ENCODE measurements at places on chromosomes 7 and 10.
A peak's percentile ranks its signal among the peaks of the same experiment; 100 is the strongest.

DNA sequence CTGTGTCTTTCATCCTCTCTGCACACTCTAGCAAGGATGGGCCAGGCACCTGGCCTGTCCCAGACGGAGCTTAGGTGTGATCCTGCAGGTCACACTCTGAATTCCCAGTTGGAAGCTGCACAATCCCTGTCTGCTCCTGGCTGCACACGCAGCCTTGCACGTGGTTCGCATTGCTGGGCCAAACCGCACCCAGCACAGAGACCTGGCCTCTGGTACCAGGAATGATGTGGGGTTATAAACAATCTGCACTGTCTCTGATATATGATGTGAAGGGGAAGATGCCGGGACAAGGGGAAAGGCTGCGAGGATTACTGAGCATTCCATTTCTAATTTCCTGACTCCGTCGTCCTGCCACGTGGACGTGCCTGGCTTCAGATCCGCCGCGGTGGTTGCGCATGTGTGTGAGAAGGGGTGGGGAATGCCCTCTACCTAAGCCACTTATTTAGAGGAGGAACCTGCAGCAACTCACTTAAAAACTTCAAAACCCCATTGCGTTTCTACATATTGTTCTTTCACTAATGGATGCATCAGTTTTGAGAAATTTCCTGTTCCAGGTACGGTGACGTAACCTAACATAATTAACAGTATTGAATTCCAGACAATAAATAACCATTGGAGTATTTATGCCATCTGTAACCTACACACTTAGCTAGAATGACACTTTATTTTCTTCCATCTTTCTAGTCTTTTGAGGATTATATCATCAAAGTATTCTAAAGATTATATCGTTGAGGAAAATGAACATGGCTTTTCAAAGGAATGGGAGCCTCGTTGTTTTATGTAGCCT is 559.7 kb upstream of the MGMT start:
- no peak overlapping the region for H3K4me3 ChIP-seq
- peaks cover 9% of the 10 kb centered on the region for H3K27me3 ChIP-seq
- no peaks in the 10 kb centered on the region for H3K4me1 ChIP-seq
- DNase-seq, result no peak

DNA sequence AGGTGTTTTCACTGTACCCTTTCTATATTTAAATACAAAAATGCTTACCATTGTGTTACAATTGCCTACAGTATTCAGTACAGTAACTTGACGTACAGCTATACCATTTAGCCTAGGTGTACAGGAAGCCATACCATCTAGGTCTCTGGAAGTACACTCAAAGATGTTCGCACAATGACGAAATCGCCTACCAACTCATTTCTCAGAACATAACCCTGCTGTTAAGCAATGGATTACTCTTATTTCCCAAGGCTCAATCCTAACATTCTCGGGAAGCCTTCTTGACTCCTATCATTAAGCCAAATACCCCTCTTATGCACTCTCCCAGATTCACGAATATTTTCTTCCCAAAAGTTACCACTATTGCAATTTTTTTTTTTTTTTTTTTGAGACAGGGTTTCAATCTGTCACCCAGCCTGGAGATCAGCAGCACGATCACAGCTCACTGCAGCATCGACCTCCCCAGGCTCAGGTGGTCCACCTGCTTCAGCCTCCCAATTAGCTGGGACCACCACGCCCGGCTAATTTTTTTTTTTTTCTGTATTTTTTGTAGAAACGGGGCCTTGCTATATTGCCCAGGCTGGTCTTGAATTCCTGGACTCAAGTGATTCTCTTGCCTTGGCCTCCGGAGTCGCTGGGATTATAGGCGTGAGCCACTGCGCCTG is 1.5 kb downstream of the CWF19L1 start:
- H3K27me3 ChIP-seq, result no peaks in the 10 kb centered on the region
- no peak overlapping the region for H3K4me3 ChIP-seq
- DNase-seq, result no peak
- peaks cover 25% of the 10 kb centered on the region for H3K4me1 ChIP-seq
- peaks cover 12% of the 10 kb centered on the region for H3K36me3 ChIP-seq
- H3K27ac ChIP-seq, result peak overlapping the region; percentile 92

- peaks cover 18% of the 10 kb centered on the region for H3K4me1 ChIP-seq
- peak overlapping the region; percentile 51 for H3K4me3 ChIP-seq
- DNase-seq, result no peak
- H3K27me3 ChIP-seq, result peaks cover 100% of the 10 kb centered on the region
- no peaks in the 10 kb centered on the region for H3K36me3 ChIP-seq
These were observed 1.1 kb downstream of the TBX20 start for GRCh38 chr7:35252612-35253459.

- H3K4me1 ChIP-seq, result no peaks in the 10 kb centered on the region
- no peak overlapping the region for H3K4me3 ChIP-seq
- H3K27ac ChIP-seq, result no peak overlapping the region
- H3K36me3 ChIP-seq, result no peaks in the 10 kb centered on the region
- DNase-seq, result no peak
These were observed 17.4 kb upstream of the TCF7L2 start for GRCh38 chr10:112932658-112933057.

- DNase-seq, result peak; percentile 58
- no peak overlapping the region for H3K27ac ChIP-seq
- no peaks in the 10 kb centered on the region for H3K27me3 ChIP-seq
- no peaks in the 10 kb centered on the region for H3K36me3 ChIP-seq
- no peak overlapping the region for H3K4me3 ChIP-seq
These were observed 30.6 kb downstream of the CISD1 start for GRCh38 chr10:58299580-58299979.

- no peaks in the 10 kb centered on the region for H3K4me1 ChIP-seq
- H3K27me3 ChIP-seq, result no peaks in the 10 kb centered on the region
- DNase-seq, result no peak
- no peaks in the 10 kb centered on the region for H3K36me3 ChIP-seq
These were observed 659.2 kb downstream of the SDK1 start for GRCh38 chr7:3960050-3960763.

DNA sequence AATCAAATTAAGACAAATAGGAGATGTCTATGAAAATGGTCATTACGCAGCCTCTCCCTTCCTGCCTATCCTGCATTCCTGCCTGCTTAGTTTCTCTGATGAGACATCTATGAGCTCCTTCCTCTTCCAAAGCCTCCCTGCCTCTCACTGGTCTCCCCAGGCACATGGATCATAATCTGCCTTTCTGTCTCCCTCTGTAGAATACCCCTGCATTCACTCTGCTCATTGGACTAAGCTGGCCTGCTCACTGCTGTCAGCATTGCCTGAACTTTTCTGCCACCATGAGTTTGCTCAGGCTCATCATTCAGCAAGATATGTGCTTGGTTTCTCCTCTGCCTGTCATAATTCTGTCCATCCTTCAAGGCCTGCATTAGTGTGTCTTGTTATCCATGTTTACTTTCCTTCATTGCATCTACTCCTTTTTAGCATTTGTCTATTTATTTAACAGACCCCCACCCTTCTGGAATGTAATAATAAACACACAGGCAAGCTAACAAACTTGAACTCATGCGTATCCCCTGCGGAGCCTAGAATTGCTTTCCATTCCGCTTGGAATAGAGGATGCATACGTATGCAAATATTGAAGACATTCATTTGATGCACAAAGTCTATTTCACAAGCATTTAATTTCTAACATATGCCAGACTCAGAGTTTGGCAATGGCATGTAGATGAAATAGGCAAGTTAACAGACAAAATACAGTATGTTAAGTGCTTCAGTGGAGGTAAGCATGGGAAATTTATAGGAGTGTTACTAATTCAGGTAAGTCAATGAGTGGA is 88.3 kb downstream of the PTPRZ1 start:
- no peak for DNase-seq
- H3K4me1 ChIP-seq, result no peaks in the 10 kb centered on the region
- H3K27me3 ChIP-seq, result no peaks in the 10 kb centered on the region
- no peaks in the 10 kb centered on the region for H3K36me3 ChIP-seq
- H3K27ac ChIP-seq, result no peak overlapping the region
- H3K4me3 ChIP-seq, result no peak overlapping the region

DNA sequence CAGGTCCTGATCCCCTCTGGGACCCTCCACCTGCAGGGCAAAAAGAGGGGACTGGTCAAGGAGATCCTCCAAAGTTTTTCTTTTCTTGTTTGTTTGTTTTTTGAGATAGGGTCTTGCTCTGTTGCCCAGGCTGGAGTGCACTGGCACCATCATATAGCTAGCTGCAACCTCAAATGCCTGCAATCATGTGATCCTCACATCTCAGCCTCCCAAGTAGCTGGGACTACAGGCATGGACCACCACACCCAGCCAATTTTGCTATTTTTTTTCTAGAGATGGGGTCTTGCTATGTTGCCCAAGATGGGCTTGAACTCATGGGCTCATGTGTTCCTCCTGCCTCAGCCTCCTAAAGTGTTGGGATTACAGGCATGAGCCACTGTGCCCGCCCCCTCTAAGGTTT is 41.0 kb downstream of the EPHB4 start:
- no peaks in the 10 kb centered on the region for H3K27me3 ChIP-seq
- no peak overlapping the region for H3K27ac ChIP-seq
- no peaks in the 10 kb centered on the region for H3K4me1 ChIP-seq
- no peak overlapping the region for H3K4me3 ChIP-seq

- no peak overlapping the region for H3K27ac ChIP-seq
- peaks cover 5% of the 10 kb centered on the region for H3K4me1 ChIP-seq
- H3K4me3 ChIP-seq, result no peak overlapping the region
- DNase-seq, result peak; percentile 67
- no peaks in the 10 kb centered on the region for H3K36me3 ChIP-seq
These were observed 34.8 kb downstream of the CFAP43 start for GRCh38 chr10:104197364-104197763.

GRCh38 chr7:36286226-36286625 is 103.4 kb upstream of the ANLN start:
- peak; percentile 60 for DNase-seq
- H3K4me3 ChIP-seq, result no peak overlapping the region
- H3K4me1 ChIP-seq, result peaks cover 23% of the 10 kb centered on the region
- H3K27ac ChIP-seq, result no peak overlapping the region

GRCh38 chr7:139799586-139799985 is 21.8 kb upstream of the HIPK2 start:
- H3K27me3 ChIP-seq, result no peaks in the 10 kb centered on the region
- no peak overlapping the region for H3K27ac ChIP-seq
- H3K4me3 ChIP-seq, result no peak overlapping the region
- DNase-seq, result no peak

GRCh38 chr7:1385809-1386622 is 73.3 kb downstream of the MICALL2 start:
- H3K4me3 ChIP-seq, result no peak overlapping the region
- H3K4me1 ChIP-seq, result no peaks in the 10 kb centered on the region
- no peaks in the 10 kb centered on the region for H3K36me3 ChIP-seq
- no peak for DNase-seq
- H3K27ac ChIP-seq, result no peak overlapping the region

DNA sequence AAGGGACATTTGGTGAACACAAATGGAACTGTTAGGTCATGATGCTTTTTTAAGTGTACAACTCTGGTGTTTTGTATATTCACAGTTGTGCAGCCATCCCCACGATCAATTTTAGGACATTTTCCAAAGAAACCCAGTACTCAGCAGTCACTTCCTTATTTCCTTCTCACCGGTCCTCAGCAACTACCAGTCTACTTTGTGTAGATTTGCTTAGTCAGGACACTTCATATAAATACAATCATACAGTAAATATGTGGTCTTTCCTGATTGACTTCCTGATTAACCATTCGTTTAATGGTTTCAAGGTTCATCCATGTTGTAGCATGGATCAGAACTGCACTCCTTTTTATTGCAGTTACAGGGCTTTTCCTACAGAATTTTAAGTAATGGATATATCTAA is 14.4 kb downstream of the SGPL1 start:
- H3K27ac ChIP-seq, result no peak overlapping the region
- H3K4me3 ChIP-seq, result no peak overlapping the region
- peaks cover 4% of the 10 kb centered on the region for H3K36me3 ChIP-seq
- peaks cover 49% of the 10 kb centered on the region for H3K4me1 ChIP-seq
- H3K27me3 ChIP-seq, result no peaks in the 10 kb centered on the region

GRCh38 chr10:118800920-118801319 is 46.1 kb upstream of the CACUL1 start:
- H3K27me3 ChIP-seq, result no peaks in the 10 kb centered on the region
- no peak overlapping the region for H3K4me3 ChIP-seq
- no peaks in the 10 kb centered on the region for H3K4me1 ChIP-seq
- H3K27ac ChIP-seq, result no peak overlapping the region

DNA sequence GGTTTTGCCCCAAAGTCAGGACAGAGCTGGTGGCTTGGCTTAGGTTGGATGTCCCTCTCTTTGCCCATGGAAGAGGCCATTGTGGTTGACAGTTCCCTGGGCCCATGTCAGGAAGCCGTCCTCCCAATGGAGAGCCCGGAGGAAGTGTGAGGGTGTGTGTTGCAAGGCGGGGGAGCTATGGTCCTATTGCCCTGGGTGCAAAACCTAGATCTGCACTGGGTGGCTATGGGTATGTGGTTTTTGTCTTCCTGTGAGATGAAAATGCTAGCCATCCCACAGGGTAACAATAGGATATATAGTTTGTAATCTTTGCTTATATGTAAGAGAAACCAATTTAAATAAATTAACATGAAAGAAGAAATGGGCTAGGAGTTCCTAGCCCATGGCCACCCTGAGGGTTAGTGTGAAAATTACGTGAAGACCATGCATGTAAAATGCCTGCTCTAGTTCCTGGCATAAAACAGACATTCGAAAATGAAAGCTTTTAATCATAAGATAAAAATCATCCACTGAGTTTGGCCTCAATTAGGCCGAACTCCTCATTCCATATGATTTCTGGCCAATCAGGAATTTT is 189.2 kb downstream of the PLPP4 start:
- H3K4me3 ChIP-seq, result no peak overlapping the region
- H3K36me3 ChIP-seq, result no peaks in the 10 kb centered on the region
- H3K27me3 ChIP-seq, result no peaks in the 10 kb centered on the region
- no peak for DNase-seq
- no peak overlapping the region for H3K27ac ChIP-seq

DNA sequence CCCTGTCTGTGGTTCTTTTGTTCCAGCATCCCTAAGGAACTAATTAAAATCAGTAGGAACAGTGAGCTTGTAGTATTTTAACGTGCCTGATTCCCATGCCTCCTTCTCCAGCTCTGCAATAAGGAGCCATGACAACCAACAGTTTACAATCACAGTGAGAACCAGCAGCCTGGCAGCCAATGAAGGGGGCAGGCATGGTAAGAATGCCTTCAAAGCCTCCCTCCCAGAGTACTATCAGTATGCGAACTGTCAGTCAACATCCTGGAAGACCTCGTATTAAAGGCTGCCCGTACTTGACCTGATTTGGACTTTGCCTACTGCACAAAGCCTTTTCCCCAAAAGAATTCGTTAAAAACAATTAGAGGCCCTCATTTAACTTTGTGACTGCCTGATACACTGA is 7.7 kb downstream of the ZPBP start:
- H3K4me3 ChIP-seq, result no peak overlapping the region
- DNase-seq, result no peak
- H3K4me1 ChIP-seq, result no peaks in the 10 kb centered on the region
